ENCODE measurements at places on chromosomes 3 and 15.

DNA sequence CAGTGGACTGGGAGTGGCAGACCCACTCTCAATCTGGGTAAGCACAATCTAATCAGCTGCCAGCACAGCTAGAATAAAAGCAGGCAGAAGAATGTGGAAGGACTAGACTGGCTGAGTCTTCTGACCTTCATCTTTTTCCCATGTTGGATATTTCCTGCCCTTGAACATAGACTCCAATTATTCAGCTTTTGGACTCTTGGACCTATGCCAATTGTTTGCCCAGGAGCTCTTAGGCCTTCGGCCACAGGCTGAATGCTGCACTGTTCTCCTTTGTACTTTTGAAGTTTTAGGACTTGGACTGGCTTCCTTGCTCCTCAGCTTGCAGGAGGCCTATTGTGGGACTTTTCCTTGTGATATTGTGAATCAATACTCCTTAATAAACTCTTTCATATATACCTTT lies 477.7 kb upstream of the ZNF385D start:
- no peak for DNase-seq

GRCh38 chr3:133443649-133444422 lies 44.0 kb downstream of the BFSP2 start:
- DNase-seq = no peak

DNA sequence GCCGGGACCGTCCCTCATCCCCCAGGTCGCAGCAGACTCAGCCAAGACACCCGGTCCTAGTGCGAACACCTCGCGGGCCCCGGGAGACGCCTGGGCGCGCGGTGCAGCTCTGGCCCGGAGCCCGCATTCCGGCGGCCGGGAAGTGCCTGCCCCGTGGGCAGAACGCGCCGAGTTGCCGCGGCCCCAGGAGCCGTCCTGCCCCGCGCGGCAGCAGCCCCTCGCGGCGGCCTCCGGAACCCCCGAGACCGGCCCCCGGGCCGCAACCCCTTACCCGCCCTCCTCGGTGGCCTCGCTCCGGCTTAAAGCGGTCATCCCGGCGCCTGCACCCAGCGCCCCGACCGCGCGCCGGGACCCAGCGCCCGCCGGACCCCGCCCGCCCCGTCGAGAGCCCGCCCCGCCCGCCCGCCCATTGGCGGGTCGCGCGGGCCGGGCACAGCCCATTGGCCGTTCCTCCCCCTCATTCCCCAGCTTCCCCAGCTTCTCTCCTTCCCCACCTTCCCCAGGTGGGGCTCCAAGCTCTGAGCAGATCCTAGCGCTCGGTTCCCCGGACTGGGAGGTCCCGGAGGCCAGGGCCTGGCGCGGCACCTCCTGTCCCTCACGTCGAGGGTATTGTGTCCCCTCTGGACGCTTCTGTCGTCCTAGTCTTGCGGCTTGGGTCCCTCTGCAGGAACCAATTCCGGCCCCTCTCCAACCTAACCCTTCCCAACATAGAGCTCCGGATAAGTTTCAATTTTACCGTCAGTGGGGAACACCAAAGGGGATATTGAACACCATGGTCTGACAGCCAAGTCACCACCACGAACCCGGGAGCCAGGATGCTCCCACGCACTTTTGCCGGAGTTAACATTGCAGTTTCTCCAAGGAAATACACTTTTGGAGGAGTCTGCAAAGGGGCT lies at the start of gene GRAMD2A:
TSS of gene GRAMD2A (minus strand) at position 328 of the 896 bp plus-strand sequence.
- peak; percentile 64 for DNase-seq

DNA sequence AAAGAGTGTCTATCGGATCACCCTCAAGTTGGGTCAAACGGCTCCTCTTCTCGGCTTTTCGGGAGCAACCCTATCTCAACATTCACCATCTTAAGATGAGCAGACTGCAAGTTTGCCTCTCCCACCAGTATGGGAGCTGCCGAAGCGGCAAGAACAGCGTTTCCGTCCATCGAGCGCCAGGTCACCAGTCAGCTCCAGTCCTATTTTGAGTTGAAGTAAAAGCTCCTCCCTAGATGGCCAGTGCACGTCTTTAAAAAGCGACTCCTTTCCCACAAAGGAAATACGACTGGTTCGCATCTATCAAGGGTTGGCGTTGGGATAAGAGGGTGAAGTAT lies 369 bp upstream of the U2SURP start:
- DNase-seq = peak; percentile 78

GRCh38 chr3:188000361-188000861 lies 153.5 kb upstream of the LPP start:
- peak; percentile 30 for DNase-seq

GRCh38 chr15:38714309-38715072 lies 149.9 kb upstream of the RASGRP1 start:
- DNase-seq = no peak

DNA sequence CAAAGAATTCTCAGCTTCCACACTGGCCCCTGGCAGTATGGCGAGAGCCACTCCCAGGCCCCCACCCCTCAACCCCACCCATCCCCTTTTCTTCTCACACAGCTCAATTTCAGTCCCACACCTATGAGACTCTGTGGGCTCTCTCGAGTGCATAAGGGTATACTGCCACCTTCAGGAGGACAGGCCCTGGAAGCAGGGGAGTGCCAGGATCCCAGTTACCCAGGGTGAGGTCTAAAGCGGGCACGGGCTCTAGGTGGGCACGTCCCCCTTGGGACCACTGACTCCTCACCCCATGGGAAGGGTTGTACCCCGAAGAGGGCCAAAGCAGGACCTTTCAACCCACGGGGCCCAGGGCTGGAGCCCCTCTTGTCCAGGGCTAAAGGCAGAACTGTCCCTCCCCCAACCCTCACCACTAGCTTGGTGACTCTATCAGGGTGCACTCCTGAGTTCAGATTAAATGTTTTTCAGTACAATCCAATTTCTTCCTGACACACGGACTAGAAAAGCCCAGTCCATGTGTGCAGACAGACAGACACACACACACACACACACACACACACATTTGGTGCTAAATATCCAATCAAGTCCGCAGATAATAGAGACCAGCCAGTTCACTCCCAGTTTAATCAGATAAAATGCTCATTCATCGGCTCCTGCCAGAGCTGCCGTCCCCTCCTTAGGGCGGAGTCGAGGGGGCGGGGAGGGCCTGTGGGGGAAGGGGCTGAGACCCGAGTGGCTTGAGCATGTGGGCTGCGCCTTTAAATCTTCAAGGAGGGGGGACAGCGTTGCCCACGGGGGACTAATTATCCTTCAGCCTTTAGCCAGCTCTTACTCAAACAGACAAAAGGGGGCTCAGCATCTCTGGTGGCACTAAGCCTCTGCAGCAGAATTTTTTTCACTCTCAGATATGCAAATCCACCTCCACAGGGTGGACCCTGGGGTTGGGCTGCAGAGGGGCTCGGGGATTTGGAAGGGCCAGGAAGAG lies 59.3 kb downstream of the CYP11A1 start:
- DNase-seq = peak; percentile 62

DNA sequence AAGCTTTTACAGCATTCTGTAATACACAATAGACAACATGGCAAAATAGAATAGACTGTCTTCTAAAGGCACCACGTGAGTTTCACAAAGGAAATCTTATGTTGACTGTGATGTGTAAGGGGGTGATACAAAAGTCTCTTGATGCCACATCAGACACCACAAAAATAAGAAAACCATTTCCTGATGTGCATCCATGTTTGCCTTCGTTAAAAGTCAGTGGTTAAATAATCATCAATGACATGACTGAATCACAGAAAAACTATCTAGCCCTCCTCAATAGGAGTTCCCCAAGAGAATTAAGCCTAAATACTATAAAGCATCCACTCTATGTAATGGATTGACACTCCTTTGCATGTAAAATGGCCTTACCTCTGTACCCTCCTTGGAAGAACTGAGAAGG lies 198.6 kb upstream of the SLC2A2 start:
- DNase-seq = no peak

DNA sequence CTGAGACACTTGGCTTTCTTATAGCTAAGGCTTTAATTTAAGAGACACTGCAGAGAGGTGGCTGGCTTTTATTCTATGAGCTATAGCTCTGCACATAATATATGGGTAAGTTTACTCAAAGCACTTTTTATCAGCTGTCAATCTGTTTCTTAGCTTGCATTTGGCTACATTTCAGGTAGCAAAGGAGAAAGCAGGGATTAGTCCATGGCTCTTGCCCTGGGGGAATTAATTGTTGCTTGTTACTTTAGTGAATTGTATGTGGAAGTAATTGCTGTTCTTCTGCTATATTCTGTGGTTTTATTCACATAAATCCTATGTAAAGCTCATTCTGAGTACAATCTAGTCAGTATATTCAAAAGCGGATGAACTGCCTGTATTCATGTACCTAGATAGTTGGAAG lies 14.4 kb upstream of the CCDC39 start:
- DNase-seq = no peak

DNA sequence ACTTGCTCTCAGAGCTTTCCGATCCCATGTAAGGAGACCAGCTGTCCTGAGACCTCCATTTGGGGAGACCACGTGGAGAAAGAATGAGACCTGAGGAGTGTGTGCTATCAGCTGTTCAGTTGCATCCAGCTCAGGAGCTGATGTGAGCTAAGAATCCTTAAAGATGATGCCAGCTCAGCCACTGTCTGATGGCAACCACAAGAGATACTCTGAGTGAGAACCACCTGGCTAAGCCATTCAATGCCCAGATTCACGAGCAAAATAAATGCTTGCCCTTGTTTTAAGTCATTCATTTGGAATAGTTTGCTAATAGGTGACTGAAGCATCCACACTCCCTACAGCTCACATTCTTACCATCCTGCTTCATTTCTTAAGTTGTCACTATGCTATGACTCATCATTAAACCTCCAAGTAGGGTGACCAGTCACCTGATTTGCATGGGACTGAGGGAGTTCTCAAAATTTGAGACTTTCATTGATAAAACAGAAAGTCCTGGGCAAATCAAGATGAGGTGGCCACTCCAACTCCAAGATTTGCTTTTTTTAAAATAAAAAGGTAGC lies 56.4 kb downstream of the SPTSSB start:
- DNase-seq = no peak

DNA sequence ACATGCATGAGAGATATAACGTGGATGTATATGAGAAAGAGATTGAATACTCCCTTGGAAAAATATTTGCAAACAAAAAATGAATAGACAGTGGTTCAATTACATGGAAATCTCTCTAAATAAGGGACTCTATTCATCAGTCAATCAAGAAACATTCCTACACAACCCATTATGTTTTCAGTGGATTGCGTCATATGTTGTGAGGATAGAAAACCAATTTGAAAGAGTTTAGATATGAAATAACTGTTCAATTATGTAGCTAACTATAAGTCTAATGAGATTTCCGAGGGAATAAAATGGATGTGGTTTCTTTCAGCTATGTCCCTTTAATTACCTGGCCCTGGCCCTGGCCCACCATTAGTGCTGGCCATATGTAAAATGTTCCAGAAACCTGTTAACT lies 86.7 kb upstream of the TMCO5A start:
- DNase-seq = no peak

- no peak for DNase-seq
Observed at GRCh38 chr15:60679256-60679655, 200.3 kb upstream of the ICE2 start.

DNA sequence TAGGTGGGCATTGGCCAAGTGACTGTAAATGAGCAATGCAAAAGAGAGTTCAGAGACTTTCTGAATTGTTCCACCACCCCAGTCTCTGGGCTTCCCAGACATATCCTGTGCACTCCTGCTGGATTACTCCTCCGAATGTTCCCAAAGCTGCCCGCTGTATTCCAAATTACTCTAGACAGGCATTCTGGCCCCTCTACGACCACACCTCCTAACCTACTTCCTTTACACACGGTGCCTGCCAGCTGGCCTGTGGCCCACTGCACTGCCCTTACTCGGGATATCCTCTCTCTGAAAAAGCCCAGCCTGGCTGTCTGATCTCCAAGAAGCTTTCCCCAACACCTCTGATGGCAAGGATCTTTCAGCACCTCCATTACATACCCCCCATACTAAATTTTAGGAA lies 66.6 kb downstream of the DUT start:
- DNase-seq = no peak

Data from activated CD4-positive, alpha-beta T cell treated with anti-CD3 and anti-CD28 coated beads for 36 hours (primary cell).